ENCODE measurements at places on chromosomes 5 and 9.
A peak's percentile ranks its signal among the peaks of the same experiment; 100 is the strongest.

- no peak for DNase-seq
Measured at GRCh38 chr5:14171621-14172020, 28.5 kb downstream of the TRIO start.

GRCh38 chr9:122091682-122092592 is 1.2 kb downstream of the TTLL11 start:
- no peak for DNase-seq

- DNase-seq: no peak
Measured at GRCh38 chr9:135822374-135822755, 85.0 kb downstream of the CAMSAP1 start.

GRCh38 chr5:27406020-27406419 is 367.6 kb upstream of the CDH9 start:
- no peak for DNase-seq

- DNase-seq: no peak
Measured at GRCh38 chr5:104367978-104368377, 805.4 kb upstream of the NUDT12 start.

GRCh38 chr5:131264451-131265099 is 722 bp downstream of the CDC42SE2 start:
- DNase-seq: no peak

GRCh38 chr9:29211580-29212396 is 1638.5 kb upstream of the C9orf72 start:
- DNase-seq: no peak

GRCh38 chr5:126469536-126470316 is 46.5 kb downstream of the GRAMD2B start:
- no peak for DNase-seq

DNA sequence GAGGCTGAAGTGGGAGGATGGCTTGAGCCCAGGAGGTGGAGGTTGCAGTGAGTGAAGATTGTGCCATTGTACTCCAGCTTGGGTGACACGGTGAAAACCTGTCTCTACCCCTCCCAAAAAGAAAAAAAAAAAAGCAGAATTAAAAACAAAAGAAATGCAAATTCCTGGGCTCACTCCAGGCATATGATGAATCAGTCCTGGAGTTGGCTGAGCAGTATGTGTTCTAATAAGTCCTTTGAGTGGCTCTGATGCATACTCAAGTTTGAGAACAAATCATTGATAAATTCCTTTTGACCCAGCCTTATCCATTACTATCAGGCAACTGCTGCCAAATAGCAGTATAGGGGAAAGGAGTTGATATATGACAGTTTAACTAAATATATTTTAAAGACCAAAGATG is 28.3 kb downstream of the UHRF2 start:
- no peak for DNase-seq

GRCh38 chr5:170388818-170389549 is at the start of gene KCNMB1:
Gene KCNMB1, minus strand, starts transcription at chr5:170389367. Its CDS starts 3,920 bp downstream, at chr5:170385447.
- no peak for DNase-seq

DNA sequence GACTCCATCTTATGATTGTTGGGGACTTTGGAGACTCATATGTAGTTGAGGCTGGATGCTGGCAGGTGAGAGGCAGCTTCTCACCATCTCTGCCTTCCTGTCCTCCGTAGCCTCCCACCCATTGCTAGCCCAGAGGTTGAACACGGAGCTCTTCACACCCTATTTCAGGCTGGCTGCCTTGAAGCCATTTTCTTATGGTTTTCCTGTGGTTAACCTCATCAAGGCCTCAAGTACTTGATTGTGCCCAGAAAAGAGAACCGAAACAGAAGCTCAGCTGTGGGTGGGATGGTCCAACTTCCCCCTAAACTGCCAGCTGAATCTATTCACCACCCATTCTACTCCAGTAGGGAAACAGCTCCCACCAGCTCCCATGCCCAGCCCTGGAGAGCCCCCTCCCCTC is 102.9 kb downstream of the LIFR start:
- no peak for DNase-seq

DNA sequence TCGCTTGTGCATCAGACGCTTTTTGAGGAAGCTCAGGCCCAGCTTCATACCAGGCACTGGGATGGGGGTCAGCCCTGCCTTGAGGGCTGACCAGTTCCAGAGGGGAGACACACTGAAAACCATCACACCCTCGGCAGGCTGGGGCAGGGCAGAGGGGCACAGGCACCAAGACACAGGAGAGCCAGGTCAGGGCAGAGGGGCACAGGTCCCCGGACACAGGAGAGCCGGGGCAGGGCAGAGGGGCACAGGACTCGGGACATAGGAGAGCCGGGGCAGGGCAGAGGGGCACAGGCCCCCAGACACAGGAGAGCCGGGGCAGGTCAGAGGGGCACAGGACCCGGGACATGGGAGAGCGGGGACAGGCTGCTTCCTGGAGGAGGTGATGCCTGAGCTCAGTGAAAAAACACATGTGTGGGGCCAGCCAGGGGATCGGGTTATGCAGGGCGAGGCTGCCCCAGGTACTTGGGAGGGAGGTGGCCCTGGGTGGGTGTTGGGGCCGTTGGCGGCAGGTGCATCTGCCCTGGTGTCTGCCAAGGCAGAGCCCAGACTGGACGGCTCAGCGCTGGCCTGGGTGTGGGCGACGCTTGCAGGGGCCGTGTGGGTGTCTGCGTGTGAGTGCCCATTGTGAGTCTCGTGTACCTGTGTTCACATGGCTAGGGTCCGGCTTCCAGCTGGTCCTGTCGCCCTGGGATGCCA is 15.1 kb upstream of the SLC2A6 start:
- DNase-seq: no peak

- DNase-seq: no peak
Measured at GRCh38 chr5:37915097-37915736, 75.4 kb upstream of the GDNF start.

GRCh38 chr5:157860898-157861890 is 2.2 kb upstream of the CLINT1 start:
- DNase-seq: no peak

- DNase-seq: no peak
Measured at GRCh38 chr9:131656356-131657036, 83.4 kb downstream of the RAPGEF1 start.

GRCh38 chr5:34905564-34905963 is 9.7 kb downstream of the RAD1 start:
- DNase-seq: no peak

GRCh38 chr9:69919461-69920061 is 98.9 kb downstream of the CFAP95 start:
- no peak for DNase-seq

DNA sequence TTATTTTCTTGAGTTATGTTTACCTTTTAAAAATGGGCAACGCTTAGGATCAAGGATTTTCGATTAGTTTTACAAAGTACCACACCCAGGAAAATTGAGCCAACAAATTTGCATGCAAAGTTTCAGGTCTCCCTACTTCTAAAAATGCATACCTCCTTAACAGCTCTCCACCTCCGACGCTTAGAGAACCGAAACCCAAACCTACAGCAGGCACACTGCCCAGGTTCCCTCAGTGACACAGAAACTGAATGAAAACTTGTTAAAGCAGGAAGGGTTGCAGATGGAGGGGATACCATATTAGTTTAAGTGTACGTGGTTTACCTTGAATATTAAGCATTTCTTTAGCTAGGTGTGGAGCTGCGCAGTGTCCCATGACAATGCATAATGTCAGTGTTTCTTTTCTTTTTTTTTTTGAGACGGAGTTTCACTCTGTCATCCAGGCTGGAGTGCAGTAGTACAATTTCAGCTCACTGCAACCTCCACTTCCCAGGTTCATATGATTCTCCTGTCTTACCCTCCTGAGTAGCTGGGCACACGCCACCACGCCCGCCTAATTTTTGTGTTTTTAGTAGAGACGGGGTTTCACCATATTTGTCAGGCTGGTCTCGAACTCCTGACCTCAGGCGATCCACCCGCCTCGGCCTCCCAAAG is 1.6 kb upstream of the SUB1 start:
- no peak for DNase-seq

GRCh38 chr5:164497311-164498064 is 992.1 kb downstream of the MAT2B start:
- peak; percentile 2 for DNase-seq

DNA sequence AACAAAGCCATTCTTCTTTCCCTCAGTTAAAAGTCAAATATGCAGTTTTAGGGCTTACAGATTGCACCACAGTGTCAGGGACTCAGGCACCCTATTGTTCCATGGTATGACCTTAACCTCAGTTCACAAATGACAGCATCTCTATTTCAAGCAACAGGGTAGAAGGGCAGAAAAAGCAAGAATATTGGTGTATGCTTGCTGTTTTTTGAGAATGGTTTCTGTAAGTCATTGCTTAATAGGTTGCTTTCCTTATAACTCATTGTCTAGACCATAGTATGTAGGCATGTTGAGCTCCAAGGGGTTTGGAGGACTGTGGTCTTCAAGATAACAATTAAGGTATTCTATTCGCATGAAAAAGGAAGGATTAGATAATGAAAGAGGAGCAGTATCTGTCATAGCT is 183.5 kb upstream of the EDIL3 start:
- DNase-seq: no peak

- DNase-seq: no peak
Measured at GRCh38 chr5:176132471-176133288, 105.5 kb upstream of the SIMC1 start.

DNA sequence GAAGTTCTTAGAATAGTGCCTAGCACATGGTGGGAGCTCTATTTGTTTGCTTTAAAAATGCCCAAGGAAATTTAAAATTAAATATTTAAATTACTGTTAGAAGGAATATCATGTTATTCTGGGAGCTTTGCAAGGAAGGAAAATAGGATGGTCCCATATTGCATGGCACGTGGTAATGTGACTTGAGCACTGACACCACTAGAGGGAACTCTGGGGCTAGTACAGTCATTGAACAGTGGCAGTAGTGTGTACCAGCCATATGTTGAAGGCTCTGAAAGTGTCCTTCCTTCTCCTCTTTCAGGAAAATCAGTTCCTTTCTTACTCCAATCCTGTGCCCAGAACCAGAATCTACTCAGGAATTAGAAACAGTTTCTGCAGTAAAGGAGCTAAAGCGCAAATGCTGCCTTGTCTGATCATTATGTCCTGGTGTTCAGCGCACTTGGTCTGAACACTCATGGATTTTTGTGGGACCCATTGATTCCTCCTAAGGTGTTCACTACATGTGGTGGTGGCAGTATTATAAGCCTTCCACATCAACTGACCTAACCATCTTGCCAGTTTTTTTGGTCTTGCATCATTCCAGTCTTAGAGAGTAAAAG is 54.1 kb downstream of the GDA start:
- DNase-seq: no peak

- no peak for DNase-seq
Measured at GRCh38 chr9:114774524-114774923, 31.3 kb downstream of the TNFSF15 start.

DNA sequence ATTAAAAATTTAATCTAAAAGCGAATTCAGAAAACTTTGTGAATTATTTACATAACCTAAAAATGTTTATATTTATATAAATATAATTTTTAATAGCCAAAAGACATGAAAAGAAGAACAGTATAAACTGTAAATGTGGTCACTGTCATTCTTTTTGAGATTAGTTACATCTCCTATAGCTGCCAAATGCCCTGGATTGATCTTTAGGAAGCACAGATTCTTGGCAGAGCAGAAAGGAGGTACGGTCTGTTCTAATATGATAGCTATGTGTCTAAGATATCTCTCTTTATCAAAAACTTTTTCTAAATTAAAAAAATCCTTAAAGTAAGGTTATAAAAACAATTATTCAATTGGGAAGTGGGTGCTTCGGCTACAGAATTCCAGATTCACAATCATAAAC is 151.0 kb downstream of the LPAR1 start:
- DNase-seq: no peak

- DNase-seq: no peak
Measured at GRCh38 chr5:31587546-31587945, 51.4 kb upstream of the PDZD2 start.

- DNase-seq: no peak
Measured at GRCh38 chr5:172088801-172089200, 82.4 kb upstream of the FBXW11 start.

GRCh38 chr5:139739150-139739974 is 56.2 kb upstream of the PSD2 start:
- DNase-seq: no peak

DNA sequence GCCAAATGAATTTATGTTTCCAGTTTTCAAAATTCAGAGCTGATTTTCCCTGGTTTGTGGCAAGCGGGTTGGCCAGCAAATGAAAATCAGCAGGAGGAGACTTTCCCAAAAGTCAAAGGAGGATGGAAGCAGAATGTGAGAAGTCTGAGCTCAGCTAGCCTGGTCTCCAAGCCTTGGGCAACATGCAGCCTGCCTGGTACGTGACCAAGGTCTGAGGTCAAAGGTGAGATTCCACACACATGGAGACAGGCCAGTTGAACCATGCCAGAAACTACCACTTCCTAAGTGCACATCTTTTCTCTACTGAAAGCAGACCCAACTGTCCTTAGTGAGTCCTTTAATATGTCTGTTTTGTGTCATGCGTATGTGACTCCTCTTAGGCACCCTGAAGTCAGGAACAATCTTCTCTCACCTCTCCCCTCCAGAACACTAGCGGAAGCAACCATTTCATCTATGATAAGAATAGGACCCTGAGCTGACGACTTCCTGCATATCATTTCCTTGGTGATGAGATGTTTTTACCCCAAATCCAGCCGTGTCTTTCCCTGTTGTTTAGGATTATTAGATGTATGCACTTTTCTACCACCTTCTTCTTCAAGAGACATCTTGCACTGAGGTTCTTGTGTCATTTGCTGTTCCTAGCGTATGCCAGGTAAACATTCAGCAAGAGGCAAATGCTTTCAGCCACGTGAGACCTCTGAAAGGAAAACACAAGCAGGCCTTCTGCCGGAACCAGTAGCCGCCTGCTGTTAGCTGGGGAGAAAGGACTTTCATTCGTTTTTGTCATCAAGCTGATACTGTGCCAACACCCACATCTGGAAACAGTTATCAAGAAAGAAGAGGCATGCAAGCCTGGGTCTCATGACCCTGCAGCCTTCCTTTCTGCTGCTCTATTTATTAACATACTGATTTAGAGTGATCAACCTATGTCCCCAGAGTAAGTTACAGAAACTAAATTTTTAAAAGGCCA is 9.7 kb upstream of the TGFBI start:
- DNase-seq: peak; percentile 97

GRCh38 chr9:12640016-12640587 is 53.1 kb upstream of the TYRP1 start:
- DNase-seq: peak; percentile 5

DNA sequence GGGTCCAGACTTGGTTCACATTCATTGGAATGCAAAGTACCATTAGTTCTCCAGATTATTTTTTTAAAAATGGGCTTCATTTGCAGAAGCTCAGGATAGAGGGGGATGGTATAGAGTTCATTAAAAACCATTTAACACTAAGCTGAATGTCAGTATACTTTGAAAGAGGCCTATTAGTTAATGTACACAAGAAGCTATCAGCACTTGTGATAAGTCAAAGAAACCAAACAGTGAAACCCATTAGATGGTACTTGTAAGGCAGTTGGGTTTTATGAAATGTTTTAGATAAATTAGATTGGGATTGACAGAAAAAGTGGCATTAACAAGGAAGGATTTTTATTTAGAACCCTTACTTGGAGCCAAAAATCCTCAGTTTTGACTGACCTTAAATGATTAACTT is 229.2 kb upstream of the MPDZ start:
- DNase-seq: no peak

GRCh38 chr9:6968271-6968670 is 210.5 kb downstream of the KDM4C start:
- no peak for DNase-seq
